ENCODE measurements at places on chromosomes 12 and 14. TPM values are rescaled to one million over a fixed set of nuclear protein-coding genes. Genes with fewer than 3 reads are reported as not detected.

The NPFF gene
- not detected for total RNA-seq

GRCh38 chr14:77640756-77641533 is 24.5 kb upstream of the SPTLC2 start:
- no peak for DNase-seq

DNA sequence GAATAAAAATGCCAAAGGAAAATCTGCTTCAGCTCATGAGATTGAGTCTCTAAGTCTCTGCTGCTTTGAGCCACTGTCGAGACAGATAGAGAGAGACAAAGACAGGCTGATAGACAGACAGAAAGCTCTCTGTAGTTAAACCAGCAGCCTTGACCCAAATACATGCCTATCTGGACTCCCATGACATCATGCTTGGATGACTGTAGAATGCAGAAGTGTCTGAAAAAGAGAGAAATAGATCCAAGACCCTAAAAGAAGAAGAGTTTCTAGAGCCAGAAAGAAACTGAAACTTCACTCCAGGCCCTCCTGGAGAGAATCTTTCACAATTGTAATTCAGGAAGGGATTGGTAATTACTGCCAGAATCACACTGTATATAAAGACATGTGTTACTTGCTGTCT is 122.6 kb upstream of the PLXNC1 start:
- no peak for DNase-seq

DNA sequence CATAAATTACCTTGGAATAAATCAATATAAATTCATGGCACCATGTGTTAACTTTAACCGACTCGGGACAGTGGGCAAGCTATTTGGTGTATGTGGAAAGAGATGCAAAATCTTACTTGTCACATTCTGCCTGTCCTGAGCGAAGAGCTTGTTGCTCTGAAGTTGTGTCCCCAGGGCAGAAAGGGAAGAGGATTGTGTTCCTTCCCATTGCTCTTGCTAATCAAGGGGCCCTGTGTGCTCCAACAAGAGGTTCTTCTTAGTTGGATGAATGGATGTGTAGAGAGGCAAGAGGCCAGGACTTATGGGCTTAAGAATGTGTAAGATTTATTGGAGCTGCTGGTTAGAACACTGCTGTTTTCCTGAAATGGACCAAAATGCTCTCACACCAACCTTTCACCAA is 36.5 kb upstream of the FRS2 start:
- no peak for DNase-seq

- DNase-seq = no peak
These were observed 214.9 kb downstream of the ADAMTS20 start for GRCh38 chr12:43336962-43337555.

DNA sequence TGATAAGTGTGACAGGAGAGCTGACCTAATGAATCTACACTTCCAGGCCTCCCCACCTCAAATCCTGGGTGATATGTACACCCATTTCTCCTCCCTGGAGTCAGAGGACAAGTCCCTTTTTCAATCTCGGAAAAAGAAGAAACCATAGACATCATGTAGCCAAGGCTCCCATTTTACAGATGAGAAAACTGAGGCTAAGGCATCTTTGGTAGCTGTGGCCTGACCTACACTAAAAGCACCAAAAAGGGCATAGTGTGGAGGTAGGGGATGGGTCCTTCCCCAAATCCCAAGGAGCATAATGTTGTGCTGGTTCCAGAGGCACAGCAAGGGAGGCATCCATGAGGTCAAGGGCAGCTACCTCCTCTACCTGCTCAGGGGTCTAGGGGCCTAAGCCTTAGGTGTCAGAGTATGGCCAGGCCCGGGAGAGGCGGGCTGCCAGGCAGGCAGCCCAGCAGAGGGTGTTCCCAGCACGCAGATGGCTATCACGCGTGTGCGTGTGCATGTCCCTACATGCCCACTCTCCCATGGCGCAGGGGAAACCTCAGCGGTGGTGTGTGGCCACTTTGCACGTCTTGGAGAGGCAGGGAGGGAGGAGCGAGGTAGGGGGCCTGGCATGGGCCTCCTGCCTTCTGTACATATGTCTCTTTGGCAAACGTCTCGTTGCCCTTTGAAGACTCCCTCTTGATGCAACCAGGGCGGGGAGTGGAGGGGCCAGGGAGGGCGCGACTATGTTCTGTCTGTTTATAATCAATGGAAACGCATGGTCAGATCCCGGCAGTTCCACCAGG is 2.5 kb downstream of the PGF start:
- DNase-seq = no peak

DNA sequence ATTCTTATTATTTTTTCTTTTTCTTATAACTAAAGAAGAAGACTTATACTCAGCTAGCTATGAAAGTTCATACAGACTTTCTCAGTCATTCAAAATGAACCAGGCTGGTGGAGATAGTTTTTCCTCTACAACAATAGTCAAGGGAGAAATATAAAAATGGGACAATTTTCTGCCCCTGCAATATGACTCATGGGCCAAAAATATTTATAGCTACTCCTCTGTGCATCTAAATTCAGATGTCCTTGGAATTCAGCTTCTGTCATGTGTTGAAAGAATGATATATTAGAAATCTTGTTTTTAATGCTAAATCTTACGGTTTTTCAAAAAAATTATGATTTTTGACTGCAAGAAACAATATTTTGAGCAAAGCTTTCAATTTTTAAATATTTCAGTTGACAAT is 237.2 kb upstream of the SYT10 start:
- no peak for DNase-seq

DNA sequence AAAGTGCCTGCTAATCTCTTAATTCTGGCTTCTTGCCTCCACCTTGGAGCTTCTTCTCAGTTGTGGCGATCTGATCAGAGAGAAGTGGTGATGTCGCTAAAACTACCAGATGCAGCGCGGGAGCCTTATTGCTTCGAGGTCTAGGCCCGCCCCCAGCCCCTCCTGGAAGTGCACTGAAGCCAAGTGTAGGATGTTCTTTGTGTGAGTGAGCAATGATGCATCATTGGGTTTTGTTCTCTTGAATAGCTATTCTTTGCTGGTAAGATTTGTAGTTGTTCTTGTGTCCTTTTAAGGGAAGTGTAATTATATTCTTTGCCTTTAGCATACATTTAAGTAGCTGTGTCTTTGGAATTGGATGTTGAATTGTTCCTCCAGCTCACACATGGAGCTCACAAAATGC is 35.8 kb downstream of the MTHFD1 start:
- DNase-seq = no peak

- DNase-seq = peak; percentile 40
These were observed 12.9 kb downstream of the SYNE3 start for GRCh38 chr14:95503365-95504134.

DNA sequence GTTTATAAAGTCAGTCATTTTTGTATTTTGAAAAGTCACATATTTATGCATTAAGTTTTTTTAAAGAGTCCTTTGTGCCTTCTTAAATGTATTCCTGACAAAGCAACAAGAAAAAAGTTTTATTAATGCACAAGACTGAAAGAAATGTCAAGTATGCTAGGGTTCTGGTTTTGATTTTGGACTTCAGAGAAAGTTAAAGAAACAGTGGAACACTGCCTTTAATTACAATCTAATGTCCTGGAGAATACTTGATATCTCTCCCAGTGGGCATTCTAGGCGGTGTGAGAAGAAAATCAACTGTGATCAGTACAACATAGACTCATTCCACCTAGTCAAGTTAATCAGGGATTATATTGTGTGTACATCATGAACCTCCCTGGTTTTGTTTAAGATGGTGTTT is 49.9 kb downstream of the PRICKLE1 start:
- DNase-seq = no peak
